Tibial nerve (tissue), 4 donors: ENCODE measurements at places on chromosomes 4 and X. TPM values are rescaled to one million over a fixed set of nuclear protein-coding genes. Genes with fewer than 3 reads are reported as not detected.
A peak's percentile ranks its signal among the peaks of the same experiment; 100 is the strongest.

RBMXL3 gene
- not detected for total RNA-seq

DNA sequence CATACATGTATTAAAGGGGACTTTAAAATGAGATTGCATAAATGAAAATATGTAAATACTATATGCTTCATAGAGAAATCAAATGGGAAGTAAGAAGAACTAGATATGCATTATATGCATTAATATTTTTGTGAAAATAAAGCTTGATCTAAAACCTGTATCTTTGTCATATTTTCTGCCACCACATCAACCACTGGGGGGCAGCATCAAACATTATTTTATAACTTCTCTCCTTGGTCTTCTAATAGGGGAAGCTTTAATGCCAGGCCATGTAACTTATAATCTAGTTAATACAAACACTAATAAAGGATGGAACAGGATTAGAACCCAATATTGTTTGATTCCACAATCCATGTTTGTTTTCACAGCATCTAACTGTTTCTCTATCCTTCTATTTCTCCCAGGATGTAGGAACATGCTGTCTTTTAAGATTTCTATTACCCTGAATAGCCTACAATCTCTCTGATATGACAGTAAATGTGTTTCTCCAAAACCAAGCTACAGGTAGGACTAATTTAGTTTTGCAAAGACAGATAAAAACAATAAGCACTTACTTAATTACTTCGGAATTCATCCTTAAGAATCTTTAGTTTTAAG lies 10.0 kb downstream of the QRFPR start:
- no peaks in the 10 kb centered on the region for H3K36me3 ChIP-seq
- no peak overlapping the region for H3K4me3 ChIP-seq
- DNase-seq = peak; percentile 86
- no peaks in the 10 kb centered on the region for H3K4me1 ChIP-seq

GRCh38 chrX:134658002-134658759 lies at the start of gene PLAC1:
TSS of gene PLAC1 (minus strand) at chrX:134658471. CDS start at chrX:134566682, 91,789 bp downstream.
- H3K27me3 ChIP-seq = peaks cover 4% of the 10 kb centered on the region
- DNase-seq = no peak
- H3K36me3 ChIP-seq = no peaks in the 10 kb centered on the region
- no peak within 1 kb of the TSS for H3K27ac ChIP-seq
- H3K4me1 ChIP-seq = no peaks in the 10 kb centered on the region
- no peak within 1 kb of the TSS for H3K4me3 ChIP-seq

DNA sequence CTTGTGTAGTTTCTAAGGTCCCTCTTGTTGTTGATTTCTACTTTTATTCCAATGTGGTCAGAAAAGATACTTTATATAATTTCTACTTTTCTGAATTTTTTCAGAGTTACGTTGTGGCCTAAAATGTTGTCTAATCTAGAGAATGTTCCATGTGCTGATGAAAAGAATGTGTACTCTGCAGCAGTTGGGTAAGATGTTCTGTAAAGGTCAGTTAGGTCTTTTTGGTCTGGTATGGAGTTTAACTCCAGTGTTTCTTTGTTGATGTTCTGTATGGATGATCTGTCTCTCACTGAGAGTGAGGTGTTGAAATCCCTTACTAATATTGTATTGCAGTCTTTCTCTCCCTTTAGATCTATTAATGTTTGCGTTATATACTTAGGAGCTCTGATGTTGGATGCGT lies 37.0 kb upstream of the GPRIN3 start:
- no peak for DNase-seq
- H3K27me3 ChIP-seq = no peaks in the 10 kb centered on the region
- no peak overlapping the region for H3K27ac ChIP-seq

DNA sequence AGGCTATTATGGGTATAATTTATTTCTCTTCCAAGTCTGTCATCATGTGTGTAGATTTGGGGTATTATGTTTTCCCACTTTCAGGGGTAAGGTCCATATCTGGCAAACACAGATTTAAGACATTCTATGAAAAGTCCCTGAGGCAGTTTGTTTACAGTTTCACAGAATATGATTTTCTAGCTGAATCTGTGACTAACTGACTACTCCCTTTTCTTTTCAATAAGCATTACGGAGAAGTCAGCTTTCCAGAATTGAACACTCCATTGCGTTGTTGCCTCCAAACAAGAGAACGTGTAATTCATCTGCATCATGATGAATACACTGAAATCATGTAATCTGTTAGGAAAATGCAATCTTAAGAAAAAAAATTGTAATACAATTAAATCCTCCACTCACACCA lies 226.7 kb upstream of the SFRP2 start:
- DNase-seq = no peak
- H3K4me3 ChIP-seq = no peak overlapping the region
- peaks cover 8% of the 10 kb centered on the region for H3K4me1 ChIP-seq
- H3K27me3 ChIP-seq = no peaks in the 10 kb centered on the region

RAB41 gene
- not detected for total RNA-seq

- H3K4me3 ChIP-seq = no peak overlapping the region
- no peaks in the 10 kb centered on the region for H3K4me1 ChIP-seq
- peaks cover 9% of the 10 kb centered on the region for H3K27me3 ChIP-seq
- H3K27ac ChIP-seq = no peak overlapping the region
Observed at GRCh38 chrX:43065978-43066377, 288.0 kb upstream of the PPP1R2C start.

IQCM gene
- total RNA-seq = not detected

RGN gene
- total RNA-seq = 0.87 TPM

SH3D19 gene
- total RNA-seq = 281 TPM

GRCh38 chrX:135295944-135296305 lies 13.4 kb upstream of the ETDC start:
- no peaks in the 10 kb centered on the region for H3K27me3 ChIP-seq
- no peaks in the 10 kb centered on the region for H3K36me3 ChIP-seq
- no peaks in the 10 kb centered on the region for H3K4me1 ChIP-seq
- DNase-seq = no peak
- no peak overlapping the region for H3K4me3 ChIP-seq
- H3K27ac ChIP-seq = no peak overlapping the region

GRCh38 chrX:68045008-68045577 lies 388.2 kb downstream of the OPHN1 start:
- H3K4me3 ChIP-seq = no peak overlapping the region
- no peaks in the 10 kb centered on the region for H3K4me1 ChIP-seq
- H3K27ac ChIP-seq = no peak overlapping the region
- no peaks in the 10 kb centered on the region for H3K36me3 ChIP-seq
- DNase-seq = no peak

DNA sequence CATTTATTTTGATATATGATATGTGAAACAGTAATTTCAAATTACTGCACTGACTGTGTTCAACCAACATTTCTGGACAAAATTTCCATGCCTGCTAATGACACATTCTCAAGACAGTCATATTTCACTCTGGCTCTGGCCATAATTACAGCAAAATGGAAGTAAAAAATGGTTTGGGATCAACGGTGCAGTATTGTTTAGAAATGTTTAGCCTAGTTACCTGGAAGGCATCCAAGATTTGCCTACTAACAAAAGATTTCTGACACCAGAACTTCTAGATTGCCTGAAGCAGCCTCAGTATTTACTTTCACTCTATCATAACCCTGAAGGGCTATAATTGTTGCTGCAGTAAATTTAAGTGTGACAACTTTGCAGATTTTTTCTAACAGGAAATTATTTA lies 416.3 kb downstream of the PCDH10 start:
- H3K36me3 ChIP-seq = no peaks in the 10 kb centered on the region
- no peak overlapping the region for H3K4me3 ChIP-seq
- no peaks in the 10 kb centered on the region for H3K4me1 ChIP-seq
- no peak for DNase-seq

DNA sequence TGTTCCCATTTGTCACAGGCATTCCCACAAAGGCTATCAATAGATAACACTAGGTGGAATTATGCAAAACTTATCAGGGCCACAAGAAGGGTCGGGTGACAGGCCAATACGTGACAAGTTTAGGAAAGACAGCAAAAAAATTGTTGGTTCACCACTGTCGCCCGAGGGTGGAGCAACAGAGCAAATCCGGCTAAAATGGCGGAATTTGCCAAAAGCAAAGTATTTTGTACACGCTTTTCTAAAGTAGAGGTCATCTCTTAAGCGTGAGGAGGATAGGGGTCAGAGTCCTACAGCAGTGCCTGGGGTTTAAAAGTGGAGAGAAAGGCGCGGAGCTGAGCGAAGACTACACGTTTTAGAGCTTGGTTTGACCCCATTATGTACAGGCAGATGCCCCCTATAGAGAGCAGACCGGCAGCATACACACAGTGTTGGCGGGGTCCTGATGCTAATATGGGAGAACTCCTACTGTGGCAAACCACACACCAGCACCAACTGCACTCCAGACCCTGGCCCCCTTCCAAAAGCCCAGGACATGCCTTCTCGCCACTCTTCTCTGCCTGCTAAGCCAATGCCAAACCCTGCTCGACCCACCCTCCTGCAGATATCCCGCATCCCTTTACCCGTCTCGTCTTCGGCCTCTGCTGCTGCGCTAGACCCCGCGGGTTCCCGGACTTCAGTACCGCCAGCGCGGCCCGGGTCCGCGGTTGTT lies 733 bp downstream of the CCNA2 start:
- peak overlapping the region; percentile 50 for H3K4me3 ChIP-seq
- no peaks in the 10 kb centered on the region for H3K27me3 ChIP-seq
- no peak overlapping the region for H3K27ac ChIP-seq
- no peaks in the 10 kb centered on the region for H3K4me1 ChIP-seq

GRCh38 chr4:94995684-94996394 lies 238.1 kb downstream of the BMPR1B start:
- no peak for DNase-seq
- H3K36me3 ChIP-seq = no peaks in the 10 kb centered on the region
- peak overlapping the region; percentile 47 for H3K27ac ChIP-seq

GRCh38 chrX:53412446-53412845 lies 10.0 kb downstream of the SMC1A start:
- DNase-seq = no peak
- H3K4me3 ChIP-seq = no peak overlapping the region
- no peaks in the 10 kb centered on the region for H3K27me3 ChIP-seq
- no peak overlapping the region for H3K27ac ChIP-seq

UGT2B15 gene
- not detected for total RNA-seq

- no peak overlapping the region for H3K27ac ChIP-seq
- no peaks in the 10 kb centered on the region for H3K4me1 ChIP-seq
- no peak overlapping the region for H3K4me3 ChIP-seq
- no peaks in the 10 kb centered on the region for H3K27me3 ChIP-seq
- H3K36me3 ChIP-seq = no peaks in the 10 kb centered on the region
Observed at GRCh38 chr4:120056246-120056645, 10.4 kb downstream of the MAD2L1 start.

- H3K27ac ChIP-seq = no peak overlapping the region
- no peaks in the 10 kb centered on the region for H3K4me1 ChIP-seq
- no peaks in the 10 kb centered on the region for H3K27me3 ChIP-seq
- H3K4me3 ChIP-seq = no peak overlapping the region
- no peak for DNase-seq
Observed at GRCh38 chrX:109914114-109914849, 88.6 kb upstream of the TMEM164 start.

GRCh38 chr4:167380964-167381363 lies 146.7 kb upstream of the SPOCK3 start:
- H3K36me3 ChIP-seq = no peaks in the 10 kb centered on the region
- H3K27ac ChIP-seq = no peak overlapping the region
- no peak for DNase-seq
- H3K27me3 ChIP-seq = no peaks in the 10 kb centered on the region
- no peaks in the 10 kb centered on the region for H3K4me1 ChIP-seq

- H3K4me3 ChIP-seq = no peak overlapping the region
- H3K36me3 ChIP-seq = no peaks in the 10 kb centered on the region
- no peak overlapping the region for H3K27ac ChIP-seq
- no peaks in the 10 kb centered on the region for H3K4me1 ChIP-seq
- no peak for DNase-seq
Observed at GRCh38 chrX:152902502-152902820, 4.6 kb downstream of the ZNF185 start.

GRCh38 chr4:23602720-23603119 lies 287.1 kb downstream of the PPARGC1A start:
- DNase-seq = no peak
- H3K27ac ChIP-seq = no peak overlapping the region
- H3K36me3 ChIP-seq = no peaks in the 10 kb centered on the region
- no peak overlapping the region for H3K4me3 ChIP-seq

FATE1 gene
- not detected for total RNA-seq

DNA sequence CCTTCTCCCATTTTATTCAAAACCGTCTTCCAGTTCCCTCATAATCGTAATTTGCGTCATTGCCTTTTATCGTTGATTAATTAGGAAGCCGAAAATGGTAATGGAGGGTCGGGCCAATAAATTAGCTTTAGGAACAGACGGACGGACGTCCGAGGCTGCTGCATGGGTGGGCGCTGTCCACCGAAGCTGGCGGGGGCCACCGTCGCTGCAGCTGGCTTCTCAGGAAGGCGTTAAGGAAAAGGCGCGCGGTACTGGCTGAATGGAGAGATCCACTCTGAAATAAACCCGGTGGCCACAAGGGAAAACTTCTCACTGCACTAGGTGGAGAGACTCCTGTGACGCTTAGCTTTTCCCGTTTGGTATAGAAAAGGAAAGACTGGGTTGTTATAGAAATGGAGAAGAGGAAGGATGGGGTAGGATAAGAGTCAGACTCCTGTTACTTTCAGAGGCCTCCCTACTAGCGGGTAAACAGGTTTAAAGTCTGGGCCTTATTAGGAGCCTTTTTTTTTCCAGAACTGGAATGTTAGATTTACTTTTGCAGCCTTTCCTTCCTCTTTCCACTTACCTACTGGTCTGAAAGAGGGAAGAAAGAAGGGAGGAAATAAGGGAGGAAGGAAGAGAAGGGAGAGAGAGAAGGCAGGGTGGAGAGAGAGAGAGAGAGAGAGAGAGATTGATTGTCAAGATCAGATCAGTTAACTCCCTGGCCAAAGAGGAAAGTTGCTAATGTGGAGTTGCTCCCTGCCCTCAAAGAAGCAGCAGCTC lies 11.3 kb upstream of the PRDM8 start:
- H3K27ac ChIP-seq = no peak overlapping the region
- peak overlapping the region; percentile 54 for H3K4me3 ChIP-seq
- H3K27me3 ChIP-seq = peaks cover 59% of the 10 kb centered on the region
- H3K36me3 ChIP-seq = no peaks in the 10 kb centered on the region
- H3K4me1 ChIP-seq = peaks cover 8% of the 10 kb centered on the region

GRCh38 chr4:24089851-24090534 lies 200.1 kb upstream of the PPARGC1A start:
- no peaks in the 10 kb centered on the region for H3K4me1 ChIP-seq
- no peak for DNase-seq
- H3K4me3 ChIP-seq = no peak overlapping the region
- H3K27ac ChIP-seq = no peak overlapping the region
- H3K27me3 ChIP-seq = no peaks in the 10 kb centered on the region

DNA sequence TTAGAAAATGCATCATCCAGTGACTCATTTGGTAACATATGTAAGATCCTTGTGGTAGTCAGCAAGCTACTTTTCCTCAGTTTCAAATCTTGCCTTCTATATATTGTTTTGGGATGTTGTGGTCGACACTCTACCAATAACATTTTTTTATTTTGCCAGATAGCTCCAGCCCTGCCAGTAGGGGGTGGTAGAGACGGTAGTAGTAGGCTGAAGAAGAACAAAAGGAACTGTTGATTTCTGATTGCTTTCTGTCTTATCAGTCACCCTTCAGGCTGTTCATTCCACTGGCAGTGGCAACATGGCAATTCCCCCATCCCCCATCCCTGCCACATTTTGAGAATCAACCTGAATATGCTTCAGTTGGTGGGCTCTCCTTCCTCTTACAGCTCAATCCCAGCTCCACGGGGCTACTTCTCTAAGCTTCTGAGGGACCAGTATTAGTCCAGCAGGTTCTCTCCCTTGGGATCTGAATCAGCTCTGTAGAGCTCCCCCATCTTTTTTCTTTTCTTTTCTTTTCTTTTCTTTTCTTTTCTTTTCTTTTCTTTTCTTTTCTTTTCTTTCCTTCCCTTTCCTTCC lies 171.5 kb upstream of the VEGFC start:
- DNase-seq = no peak
- H3K27me3 ChIP-seq = no peaks in the 10 kb centered on the region
- no peaks in the 10 kb centered on the region for H3K36me3 ChIP-seq
- H3K27ac ChIP-seq = no peak overlapping the region
- no peak overlapping the region for H3K4me3 ChIP-seq
- H3K4me1 ChIP-seq = no peaks in the 10 kb centered on the region

TMEM150C gene
- total RNA-seq = 18.8 TPM

DRP2 gene
- 162 TPM for total RNA-seq
